Brain pericyte (primary cell): ENCODE measurements at places on chromosomes 6 and 20.
A peak's percentile ranks its signal among the peaks of the same experiment; 100 is the strongest.

GRCh38 chr20:20755231-20755630 lies 42.8 kb upstream of the RALGAPA2 start:
- DNase-seq, result no peak

- DNase-seq, result no peak
Observed at GRCh38 chr6:141587482-141588266, 545.1 kb upstream of the GJE1 start.

DNA sequence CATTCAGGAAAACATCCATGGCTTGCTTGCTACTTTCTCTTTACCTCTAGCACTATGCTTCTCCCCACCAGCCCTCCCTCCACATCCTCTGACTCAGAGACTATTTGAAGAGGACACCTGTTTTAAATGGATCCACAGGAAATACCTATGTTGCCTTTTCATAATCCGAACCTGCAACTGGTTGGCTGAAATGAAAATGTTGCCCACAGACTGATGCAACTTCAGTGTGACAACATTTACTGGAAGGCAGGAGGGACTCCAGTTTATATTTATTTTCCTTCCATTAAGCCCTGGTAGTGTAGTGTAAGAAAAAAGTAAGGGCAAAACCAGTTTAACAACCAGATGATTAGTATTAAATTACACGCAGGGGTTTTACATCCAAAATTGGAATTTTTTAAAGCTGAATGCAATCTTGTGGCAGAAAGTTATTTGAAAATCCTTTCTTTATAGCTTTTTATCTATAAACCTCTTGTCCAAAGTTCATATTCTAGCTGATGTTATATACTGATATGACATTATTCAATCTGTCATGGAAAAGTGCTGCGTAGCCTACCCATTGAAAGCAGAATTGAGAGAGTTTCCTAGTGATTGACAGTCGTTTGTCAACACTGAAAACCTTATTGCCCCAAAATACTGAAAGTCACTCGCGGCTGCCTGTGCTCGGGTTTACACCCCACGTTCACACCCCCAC lies 881 bp upstream of the AIG1 start:
- peak; percentile 6 for DNase-seq

GRCh38 chr20:2002365-2002764 lies 8.5 kb upstream of the PDYN start:
- DNase-seq, result no peak

DNA sequence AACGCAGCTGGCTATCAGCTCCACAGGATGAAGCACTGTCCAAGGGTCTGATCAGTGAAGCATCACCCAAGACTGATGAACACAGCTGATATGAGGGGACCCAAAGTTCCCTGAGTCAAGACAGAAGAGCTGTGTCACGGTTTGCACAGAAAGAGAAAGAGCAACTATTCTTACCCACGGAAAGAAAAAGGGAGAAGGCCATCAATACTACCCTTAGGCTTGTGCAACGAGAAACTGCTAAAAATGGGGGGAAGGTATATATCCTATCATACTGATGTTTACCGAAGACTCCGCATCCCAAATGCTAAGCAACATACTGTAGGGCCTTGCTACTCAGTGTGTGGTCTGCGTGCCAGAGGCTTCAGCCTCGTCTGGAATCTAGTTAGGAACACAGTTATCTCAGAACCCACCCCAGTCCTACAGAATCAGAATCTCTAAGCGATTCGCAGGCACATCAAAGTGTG lies 665 bp downstream of the FASTKD5 start:
- no peak for DNase-seq

DNA sequence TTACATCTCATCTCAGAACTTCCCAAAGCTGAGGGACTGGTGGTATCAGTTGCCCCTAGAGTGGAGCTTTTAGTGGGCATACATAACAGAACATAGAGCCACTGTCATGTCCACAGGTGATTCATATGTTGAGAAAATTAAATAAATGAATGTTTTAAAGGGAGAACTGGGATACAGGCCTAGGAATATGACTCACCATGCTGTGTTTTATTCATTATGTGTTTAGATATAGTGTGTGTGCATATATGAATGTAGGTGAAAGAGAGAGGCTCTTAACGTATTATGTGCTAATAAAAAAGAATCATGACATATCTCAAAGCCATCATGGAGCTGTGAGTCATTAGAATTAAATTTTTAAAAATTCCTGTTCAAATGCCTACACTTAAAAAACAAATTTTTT lies 332.2 kb upstream of the RSPO3 start:
- DNase-seq, result no peak

DNA sequence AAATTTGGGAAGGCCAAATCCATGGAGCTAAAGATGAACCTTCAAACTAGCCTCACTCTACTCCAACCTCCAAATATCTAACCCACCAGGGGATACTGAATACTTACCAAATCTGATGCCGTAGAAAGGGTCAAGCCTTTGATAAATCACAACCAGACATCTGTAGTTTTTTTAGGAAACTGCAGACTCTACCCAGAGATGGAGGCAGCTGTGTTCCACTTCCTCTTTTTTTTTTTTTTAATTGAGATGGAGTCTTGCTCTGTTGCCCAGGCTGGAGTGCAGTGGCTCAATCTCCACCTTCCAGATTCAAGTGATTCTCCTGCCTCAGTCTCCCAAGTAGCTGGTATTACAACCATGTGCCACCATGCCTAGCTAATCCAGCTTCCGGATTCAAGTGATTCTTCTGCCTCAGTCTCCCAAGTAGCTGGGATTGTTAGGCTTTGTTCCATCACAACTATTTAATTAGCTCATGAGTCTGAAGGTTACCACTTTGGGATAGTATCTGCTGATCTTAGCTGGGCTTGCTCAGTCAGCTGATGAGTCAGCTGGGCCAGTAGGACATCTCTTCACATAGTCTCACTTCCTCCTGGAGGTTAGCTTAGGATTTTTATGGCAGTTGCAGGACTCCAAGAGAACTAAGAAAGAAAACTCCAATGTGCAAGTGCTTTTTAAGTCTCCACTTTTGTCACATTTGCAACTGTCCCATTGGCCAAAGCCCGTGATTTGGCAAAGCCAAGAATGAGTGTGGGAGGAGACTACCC lies 13.3 kb downstream of the FRK start:
- DNase-seq, result no peak

GRCh38 chr6:136571496-136571895 lies 21.3 kb upstream of the MAP7 start:
- DNase-seq, result no peak

DNA sequence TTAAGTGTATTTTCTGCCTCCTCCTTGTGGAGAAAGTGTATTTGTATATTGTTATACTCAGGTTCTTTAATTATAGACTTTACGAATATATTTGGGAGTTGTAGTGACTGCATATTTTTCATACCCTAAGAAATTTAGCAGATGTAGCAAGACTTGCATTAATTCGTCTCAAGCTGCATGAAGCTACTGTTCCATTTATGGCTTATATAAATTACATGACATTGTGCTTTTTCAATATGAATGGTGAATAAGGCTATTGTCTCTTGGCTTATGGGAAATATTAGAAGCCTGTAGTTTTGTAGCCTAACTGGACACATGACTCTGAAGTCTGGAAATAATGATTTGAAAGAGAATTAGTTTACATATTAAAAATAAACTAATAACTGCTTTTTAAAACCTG lies 2.4 kb downstream of the ADGRG6 start:
- DNase-seq, result no peak

DNA sequence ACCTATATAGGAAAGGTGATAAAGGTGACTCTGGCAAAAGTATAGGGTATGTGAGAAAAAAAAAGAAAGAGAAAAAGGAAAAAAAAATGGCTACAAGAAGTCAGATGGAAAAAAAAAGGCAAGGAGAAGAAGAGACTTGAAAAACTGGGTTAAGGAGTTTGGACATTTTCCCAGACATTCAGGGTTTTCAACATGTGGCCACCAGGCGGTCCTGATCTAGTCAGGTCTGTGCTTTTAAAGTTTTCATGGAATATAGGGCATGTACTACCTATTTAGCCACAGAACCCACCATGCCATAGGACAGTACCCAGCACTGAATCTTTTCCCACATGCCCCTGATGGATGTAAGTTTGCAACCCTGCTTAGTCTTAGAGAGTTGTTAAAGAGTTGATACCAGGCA lies 433.7 kb downstream of the MAFB start:
- no peak for DNase-seq

GRCh38 chr20:22524393-22525015 lies 59.9 kb downstream of the FOXA2 start:
- no peak for DNase-seq
